IPS DF 19.7 (cell line): ENCODE measurements at places on chromosomes 4 and X.

DNA sequence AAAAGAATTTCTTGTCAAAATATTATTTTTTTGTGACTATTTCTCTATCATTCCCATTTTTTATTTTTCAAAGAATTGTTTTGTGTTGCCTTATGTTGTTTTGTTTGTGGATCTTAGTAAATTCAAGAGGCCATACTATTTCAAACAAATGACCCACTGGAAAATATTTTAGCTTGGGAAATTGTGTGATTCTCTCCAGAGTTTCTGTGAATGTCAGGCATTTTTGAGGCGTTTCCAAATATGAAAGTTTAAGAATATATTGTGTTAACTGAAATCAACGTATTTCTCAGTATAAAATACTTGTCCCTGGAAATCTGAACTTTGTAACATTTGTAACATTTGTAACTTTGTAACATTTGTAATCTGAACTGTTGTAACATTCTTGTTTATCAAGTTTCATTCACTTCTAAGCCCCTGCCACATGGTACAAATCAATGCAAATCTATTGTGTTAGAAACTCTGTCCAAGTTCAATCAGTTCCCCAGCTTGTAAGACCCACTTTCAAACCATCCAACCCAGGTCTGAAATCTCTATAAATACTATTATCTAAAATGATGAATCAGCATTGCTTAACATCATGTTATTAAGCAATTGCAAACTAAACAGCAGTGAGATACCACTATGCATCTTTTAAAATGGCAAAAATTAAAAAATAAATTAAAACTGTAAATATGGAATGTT is 465.4 kb upstream of the GRID2 start:
- DNase-seq = no peak

DNA sequence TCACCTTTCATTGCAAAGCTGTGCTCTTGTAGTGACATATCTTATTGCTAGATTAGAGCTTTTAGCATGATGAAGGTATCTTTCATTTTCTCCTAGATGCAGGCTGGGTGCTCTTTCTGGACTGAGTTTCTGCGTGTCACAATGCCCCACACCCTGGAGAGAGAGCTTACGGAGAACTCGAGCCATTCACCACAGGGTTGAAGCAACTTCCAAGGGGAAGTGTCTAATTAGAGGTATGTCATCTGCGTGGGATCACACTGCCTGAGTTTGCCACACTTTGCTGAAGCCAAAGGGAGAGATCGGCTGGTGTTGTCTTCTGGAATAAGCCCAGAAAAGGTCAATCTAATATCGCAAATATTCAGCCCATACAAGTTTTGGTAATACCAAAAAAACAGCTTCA is 179.3 kb upstream of the MBNL3 start:
- DNase-seq = no peak

DNA sequence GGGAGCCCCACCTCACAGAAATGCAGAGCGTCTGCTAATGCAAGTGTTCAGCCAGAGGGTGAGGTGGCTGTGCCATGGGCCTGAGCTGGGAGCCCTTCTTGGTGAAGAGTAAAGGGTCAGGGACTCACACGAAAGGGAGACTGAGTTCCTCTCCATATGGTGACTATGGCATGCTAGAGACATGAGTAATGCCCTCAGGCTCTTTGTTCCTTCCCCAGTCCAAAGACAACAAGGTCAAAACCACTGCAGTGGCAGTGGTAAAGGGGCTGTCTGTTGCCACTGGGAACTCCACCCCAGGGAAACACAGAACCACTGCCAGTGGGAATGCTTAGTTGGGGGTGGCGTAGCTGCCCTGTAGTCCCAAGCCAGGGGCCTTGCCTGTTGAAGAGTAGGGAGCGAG is 22.4 kb downstream of the RAB40AL start:
- no peak for DNase-seq

DNA sequence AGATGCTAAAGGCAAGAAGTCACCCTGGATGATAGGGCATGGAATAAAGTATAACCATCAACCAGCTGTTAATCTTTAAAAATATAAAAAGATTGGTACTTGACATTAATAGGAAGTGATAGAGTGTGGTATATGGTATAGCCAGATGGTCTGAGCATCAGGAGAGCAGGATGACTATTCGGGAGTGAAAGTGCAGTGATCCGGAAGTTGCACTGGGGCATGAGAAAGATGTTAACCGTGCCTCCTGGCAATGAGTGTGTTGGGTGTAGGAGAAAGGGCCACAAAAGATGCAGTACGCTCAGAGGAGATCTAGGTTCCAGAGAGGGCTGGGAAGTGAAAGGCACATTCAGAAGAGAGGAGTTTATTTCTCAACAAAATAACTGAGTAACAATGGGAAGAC is 65.0 kb downstream of the TSPAN7 start:
- no peak for DNase-seq

GRCh38 chr4:88528861-88529260 is 5.3 kb upstream of the PYURF start:
- DNase-seq = no peak

- no peak for DNase-seq
Measured at GRCh38 chr4:147366164-147366563, 114.7 kb upstream of the EDNRA start.

DNA sequence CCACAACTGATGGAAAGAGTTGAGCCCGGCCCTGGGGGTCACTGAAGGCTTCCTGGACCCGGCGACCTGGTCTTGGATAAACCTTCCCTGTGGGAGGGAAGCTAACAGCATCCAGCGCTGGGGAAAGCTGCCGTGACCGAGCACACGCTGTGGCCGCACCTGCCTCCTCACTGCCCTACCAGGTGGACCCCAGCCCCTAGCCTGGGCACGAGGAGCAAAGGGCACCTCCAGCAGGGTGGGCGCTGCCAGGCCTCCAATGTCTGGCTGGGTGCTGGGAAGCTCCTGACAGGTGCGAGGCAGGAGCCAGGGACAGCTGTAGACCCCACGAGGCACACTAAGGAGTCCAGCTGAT is 7.9 kb downstream of the TADA2B start:
- DNase-seq = no peak

DNA sequence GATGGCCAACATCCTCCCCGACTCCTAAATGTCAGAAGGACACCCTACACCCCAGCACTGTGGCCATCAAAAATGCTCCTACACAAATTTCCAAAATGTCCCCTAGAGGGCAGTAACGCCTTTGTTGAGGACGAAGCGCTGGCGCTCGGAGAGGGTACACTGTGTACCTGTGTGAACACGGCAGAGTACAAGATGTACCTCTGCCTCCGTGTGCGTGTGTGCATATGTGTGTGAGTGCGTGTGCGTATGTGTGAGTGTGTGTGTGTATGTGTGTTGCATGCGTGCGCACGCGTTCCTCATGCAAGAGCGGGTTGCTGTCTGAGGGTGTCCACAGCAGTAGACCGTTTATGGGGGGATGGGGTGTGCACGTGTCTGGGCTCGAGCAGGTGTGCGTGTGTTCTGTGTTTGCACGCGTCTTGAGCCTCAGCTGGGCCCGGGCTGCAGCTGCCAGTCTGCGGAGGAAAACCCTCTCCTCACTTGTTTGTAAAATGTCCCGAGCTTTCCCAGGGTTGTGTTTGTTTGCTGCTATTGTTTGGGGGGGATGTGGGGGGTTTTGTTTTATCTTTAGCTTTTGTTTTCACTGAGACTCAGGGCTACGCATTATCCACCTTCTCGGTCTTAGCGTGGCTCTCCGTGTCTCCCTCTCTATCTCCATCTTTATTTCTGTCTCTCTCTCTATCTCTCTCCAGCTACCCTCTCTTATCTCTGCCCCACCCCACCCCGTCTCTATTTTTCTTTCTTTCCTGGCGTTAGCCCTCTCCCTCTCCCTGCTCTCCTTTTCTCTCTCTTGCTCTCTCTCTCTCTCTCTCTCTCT is 10.4 kb upstream of the TSPYL2 start:
- no peak for DNase-seq

- DNase-seq = no peak
Measured at GRCh38 chr4:74322301-74322700, 14.0 kb downstream of the EPGN start.

- DNase-seq = no peak
Measured at GRCh38 chrX:9258421-9259104, 206.3 kb upstream of the TBL1X start.

DNA sequence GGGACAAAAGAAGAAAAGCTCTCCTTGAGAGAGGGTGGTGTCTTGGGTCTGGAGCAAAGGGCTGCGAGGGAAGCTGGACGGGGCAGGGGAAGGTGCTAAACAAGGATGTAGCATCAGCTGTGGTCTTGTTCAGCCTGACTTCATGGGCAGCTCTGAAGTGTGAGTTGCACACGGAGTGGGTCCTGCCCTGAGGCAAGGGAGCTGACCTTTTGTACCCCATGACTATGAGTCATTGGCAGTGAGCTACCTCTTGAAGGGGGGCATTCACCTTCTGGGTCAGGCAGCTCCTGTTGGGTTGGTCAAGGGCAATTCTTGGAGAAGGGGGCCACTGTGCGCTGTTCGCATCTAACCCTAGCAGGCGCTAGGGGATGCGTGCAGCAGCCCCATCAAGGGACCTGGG is 151.8 kb downstream of the SMIM20 start:
- no peak for DNase-seq

- DNase-seq = no peak
Measured at GRCh38 chrX:153922932-153923857, 2.9 kb downstream of the ARHGAP4 start.

GRCh38 chrX:3585719-3586118 is 127.7 kb downstream of the PRKX start:
- DNase-seq = no peak

DNA sequence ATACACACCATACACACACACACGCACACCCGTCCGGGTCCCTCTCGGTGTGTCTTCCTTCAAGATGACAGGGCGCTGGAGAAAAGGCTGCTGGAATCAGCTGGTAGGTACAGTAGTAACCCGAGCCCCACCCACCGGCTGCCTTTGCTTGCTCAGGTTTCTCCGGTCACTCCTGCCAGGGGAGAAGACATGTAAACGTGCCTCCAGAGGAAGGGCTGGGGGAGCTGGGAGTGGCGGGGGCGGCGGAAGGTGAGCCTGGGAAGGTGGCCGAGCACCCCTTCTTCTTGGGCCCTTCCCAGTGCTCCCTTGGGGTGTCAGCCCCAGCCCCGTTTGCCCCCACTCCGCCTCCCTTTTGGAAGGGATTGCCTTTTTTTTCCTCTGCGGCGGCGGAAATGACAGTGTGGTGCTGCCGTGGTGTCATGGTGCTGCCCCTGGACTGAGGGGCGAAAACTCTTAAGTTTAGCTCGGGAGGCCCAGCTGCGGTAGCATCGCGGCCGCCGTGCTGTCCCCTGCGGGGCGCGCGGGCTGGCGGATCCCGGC is at the start of gene MID2:
Gene MID2, plus strand, starts transcription at position 169 of the 540 bp plus-strand sequence. CDS start 561 bp downstream, outside the sequence.
- DNase-seq = no peak

DNA sequence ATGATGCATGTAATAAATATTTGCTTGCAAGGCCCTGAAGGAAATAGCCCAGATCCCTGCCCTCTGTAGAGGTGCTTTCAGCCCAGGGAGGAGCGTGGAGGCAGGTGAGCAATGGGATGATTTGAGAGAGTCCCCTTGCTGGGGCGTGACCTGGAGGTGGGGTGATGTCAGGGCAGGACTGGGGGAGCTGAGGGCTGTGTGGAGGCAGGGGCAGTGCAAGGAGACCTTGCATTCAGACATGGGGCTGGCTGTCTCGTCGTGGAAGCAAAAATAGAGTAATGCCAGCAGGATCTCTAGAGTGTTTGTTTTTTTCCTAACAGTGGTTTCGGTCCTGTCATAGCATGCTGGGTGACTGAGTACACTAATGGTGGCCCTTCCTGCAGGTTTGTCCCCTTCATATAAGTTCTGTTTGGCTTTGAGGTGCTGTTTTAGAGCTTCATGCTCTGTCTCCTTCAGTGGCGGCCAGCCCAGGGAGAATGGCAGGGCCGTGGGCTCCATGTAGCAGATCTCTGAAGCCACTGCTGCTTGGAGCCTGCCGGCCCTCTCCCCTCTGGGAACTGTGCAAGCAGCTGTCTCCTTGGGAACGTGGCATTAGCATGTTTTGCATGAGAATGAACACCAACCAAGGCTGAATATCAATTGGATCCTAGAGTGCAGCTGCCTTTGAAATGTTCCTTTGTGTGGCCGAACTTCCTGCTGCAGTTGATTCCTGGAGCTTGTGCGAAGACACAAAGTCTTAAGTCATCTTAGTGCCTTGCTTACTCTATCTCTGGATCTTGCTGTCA is 39.3 kb upstream of the CLDN34 start:
- peak; percentile 93 for DNase-seq

GRCh38 chrX:47621851-47622250 is 2.2 kb upstream of the SYN1 start:
- no peak for DNase-seq

DNA sequence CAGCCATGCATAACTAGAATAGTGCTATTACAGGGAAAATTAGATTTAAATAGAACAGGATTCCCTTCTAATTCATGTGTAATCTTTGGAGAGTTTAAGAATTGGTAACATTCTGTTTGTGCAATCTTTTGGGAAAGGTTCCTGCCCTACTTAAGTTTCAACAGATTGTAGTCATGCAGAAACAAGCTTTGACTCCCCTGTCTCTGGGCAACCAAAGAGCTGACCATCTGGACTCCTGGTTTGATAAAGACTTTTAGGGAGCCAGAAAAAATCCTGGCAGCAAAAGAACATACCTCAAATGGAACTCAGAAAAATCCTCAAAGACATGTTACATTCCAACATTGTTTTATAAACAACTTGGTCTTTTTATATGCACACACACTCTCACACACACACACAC is 191.1 kb upstream of the NEIL3 start:
- no peak for DNase-seq

DNA sequence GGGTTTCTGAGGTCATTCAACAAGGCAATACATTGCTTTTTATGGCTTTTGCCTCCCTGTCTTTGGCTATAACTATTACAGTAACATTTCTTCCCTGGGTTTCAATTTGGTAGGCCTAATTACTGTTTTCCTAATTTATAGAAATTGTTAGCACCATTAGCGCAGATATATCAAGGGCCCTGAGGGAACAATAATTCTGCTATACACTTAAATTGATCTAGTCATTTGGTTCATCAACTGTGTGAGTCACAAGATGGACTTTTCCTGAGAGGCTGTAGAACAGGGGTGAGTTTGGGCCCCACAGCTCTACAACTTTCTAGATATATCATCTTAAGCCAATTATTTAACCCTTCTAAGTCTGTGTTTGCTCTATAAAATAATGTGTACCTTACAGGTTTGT is 107.9 kb downstream of the COMMD8 start:
- no peak for DNase-seq

DNA sequence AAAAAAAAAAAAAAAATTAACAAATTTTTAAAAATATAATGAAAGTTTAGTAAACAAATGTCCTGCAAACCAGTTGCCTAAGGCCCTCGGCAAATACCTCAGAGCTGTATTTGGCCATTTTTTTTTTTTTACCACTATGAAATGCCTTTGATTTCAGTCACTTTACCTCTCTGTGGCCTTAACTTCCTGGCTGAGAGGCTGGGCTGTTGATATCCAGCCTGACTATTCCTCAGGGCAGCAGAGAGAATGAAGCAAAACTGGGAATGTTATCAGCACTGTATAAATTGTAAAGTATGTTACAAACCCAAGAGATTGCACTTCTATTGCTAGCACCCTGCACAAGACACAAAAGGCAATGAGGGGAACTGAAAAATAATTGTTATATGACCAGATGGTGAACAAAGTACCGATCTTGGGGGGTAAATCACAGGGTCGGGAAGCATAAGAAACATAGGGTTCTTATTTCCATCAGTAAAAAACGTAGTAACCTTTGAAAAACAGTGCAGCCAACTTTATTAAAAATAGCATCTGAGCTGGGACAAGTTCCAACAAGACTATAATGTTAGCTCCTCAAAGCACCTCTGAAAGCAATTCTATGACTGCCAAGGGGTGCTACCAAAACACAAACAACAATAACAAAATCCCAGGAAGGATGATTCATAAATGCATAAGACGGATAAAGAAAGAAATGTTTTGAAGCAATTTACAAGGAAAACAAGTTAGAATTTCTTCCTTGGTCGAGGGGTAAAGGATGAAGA is 18.1 kb downstream of the USP46 start:
- DNase-seq = no peak

- no peak for DNase-seq
Measured at GRCh38 chr4:38131371-38132091, 171.3 kb downstream of the PTTG2 start.
